ENCODE measurements at places on chromosomes 1 and 21.
A peak's percentile ranks its signal among the peaks of the same experiment; 100 is the strongest.

- DNase-seq, result no peak
Measured at GRCh38 chr21:29829564-29830275, 110.1 kb downstream of the GRIK1 start.

DNA sequence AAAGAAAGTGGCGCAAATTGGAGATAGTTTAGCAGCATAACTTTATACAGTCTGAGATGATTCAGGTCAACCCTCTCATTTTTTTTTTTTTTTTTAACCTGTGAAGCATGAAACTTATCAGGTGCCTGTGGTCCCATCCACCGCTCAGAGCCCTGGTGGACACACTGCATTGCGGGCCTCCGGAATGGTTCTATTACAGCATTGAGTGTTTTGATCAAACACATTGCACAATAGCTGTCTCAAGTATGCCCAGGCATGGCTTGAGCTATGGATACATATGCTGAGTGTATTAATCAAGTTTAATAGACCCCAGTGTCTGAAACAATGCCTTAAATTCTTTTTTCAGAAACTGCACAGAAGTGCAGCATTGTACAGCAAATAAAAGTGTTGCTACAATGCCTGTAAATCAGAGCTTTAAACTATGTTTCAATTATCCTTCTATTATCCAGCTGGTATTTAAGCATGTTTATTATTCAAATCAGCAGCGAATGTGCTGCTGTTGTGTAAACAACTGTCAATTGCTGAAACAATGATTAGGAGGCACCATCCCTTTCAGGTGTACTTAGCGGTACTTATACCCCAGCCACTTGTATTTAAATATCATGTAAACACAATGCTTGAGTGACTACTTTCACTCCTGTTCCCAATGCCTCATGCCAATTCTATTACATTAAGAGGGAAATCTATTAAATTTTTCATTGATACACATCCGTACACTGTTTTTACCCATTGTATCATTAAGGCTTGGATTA lies 456.6 kb downstream of the RPS6KC1 start:
- no peak for DNase-seq

DNA sequence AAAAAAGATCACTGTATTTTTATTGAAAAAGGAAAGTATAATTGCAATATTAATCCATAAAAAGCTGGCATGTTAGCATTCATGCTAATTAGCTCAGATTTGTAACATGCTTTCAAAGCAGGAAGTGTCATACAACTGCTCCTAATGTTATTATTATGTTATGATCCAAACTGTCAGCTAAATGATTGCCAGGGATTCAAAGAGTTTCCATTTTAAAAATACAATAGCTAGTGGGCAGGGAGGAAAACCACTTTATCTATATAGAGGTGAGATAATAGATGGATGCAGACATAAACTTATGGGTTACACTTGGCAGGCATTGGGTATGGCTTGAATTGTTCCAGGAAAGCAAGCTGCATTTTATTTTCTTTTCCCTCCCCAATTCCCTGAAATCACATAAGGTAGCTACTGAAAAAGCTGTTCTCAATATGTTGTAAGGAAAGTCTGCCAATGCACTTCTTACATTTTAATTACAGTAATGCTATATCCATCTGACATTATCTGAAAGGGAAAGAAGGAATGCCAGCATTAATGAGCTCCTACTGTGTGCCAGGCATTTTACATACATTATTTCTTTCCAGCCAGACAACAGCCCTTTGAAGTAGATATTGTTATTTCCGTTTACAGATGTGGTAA lies 9.8 kb upstream of the MYSM1 start:
- DNase-seq, result no peak

DNA sequence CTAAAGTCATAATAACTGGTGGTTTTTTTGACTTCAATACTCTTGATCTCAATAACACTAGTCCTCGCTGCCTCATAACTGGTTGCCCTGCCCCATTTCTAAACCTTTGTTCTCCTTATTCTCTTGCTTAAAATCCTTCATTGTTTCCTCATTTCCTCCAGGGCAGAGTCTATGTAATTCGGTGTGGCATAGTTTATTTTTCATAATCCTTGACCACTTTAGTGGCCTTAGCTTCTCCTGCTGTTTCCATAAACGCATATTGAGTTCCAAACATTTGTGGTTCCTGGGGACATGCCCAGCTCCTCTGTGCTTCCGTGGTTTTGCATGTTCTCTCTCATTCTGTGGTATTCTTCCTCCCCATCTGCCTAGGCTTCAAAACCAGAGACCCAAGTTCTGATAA lies 19.0 kb upstream of the TLCD4 start:
- DNase-seq, result no peak

DNA sequence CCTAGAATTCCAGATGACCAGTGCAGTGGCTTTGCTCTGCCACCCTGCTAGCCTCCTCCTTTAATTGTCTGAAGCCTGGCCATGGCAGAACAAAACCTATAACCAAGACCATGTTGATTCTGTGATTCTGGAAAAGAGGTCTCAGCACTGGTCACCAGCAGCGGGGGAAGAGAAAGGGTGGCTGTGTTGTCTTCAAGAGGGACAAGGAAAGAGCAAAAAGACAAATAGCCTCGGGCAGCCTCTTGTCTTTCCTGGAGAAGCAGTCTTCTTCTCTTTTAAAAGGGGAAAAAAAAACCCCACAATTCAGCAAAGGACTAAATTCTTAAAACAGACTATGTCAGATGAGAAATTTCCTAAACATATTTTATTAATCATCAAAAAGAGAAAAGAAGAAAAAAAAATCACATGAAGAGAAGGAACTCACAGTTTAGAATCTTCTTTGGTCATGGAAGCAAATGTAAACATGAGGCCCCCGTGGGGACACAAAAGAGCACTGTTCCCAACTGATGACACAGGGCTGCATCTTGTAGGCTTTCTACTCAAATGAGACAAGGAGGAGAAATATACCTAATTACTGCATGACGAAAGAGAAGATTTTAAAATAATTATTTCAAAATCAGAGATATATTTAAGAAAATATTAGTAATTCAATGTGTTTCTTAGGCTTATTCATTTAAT lies 36.3 kb upstream of the RAP1GAP start:
- DNase-seq, result no peak

- peak; percentile 46 for DNase-seq
Measured at GRCh38 chr1:25246600-25247023, 642 bp downstream of the RSRP1 start.

- DNase-seq, result no peak
Measured at GRCh38 chr1:226994586-226995364, 54.7 kb downstream of the COQ8A start.

- no peak for DNase-seq
Measured at GRCh38 chr1:158485455-158485854, 13.4 kb downstream of the OR10R2 start.

- no peak for DNase-seq
Measured at GRCh38 chr1:162562470-162562828, 927 bp downstream of the UAP1 start.

GRCh38 chr1:245353915-245354775 lies 199.4 kb downstream of the KIF26B start:
- no peak for DNase-seq

DNA sequence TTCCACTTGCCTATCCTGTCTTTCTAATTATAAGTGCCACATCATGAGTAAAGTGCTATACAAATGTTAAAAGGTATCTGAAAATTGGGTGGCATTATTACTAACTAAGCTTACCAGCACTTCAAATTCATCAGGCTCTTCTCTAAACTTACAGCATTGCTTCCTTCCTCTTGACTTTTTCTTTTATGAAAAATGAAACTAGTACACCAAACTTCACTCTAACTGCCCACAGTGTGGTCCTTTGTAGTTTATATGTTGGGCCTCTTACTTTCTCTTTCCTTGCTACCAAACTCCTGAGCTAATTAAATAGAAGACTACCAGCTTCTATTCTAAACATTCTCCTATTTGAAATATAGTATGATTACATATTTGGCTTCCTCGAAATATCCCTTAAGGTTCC lies 81.8 kb downstream of the NOTCH2 start:
- DNase-seq, result no peak

DNA sequence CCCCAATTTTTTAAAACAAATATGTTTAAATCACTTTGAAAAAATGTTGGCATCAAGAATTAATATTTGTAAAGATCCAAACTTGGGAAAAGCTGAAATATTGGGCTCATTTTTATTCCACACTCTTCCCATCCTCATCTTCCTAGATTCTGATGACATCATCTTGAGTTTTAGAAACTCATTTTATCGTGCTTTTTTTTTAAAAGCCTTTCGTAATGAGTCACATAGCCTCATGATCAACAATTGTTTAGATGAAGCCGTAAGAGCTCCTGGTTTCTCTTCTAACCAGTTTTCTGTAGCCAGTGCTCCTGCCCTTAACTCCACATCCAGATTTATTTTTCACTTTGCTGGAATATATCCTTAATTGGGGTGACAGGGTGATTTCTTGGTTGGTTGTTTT lies 78.6 kb downstream of the POFUT2 start:
- DNase-seq, result no peak

DNA sequence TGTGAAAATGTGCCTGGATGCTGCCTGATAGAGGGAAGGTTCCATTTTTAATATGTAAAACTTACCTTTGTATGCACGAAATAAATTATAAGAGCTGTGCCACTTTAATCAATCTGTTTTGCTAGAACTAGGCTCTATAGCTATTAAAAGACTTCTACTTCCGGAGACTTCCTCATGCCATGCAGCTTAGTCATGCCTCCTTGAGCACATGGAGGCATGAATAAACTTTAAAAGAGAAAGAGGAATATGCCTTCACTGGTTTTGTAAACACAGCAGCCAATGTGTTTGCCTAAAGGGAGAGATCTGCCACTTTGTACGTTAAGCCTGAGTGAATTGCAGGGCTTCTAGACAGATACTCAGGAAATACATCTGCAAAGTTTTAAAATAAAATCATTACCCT lies 604.6 kb downstream of the LRRIQ3 start:
- DNase-seq, result no peak

GRCh38 chr1:157199421-157199755 lies 61.2 kb upstream of the ETV3 start:
- no peak for DNase-seq

- DNase-seq, result no peak
Measured at GRCh38 chr1:157880621-157881020, 39.0 kb upstream of the CD5L start.

DNA sequence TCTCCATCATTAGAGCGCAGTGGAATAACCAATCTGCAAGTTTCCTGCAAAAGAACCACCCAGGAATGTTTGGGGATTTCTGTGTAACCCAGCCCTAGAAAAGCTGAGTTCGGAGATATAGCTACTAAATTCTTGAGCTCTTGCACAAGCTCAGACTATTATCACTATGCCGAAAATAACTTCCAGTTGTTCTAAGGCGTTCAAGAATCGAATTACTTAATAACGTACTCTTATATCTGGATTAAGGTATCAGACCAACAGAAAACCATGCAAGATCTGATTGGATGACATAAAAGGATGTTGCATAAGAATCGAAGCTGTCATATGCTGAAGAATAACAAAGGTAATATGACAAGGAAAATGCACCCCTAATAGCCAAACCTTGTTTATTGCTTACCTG lies 7.5 kb upstream of the LAMC2 start:
- DNase-seq, result no peak

GRCh38 chr21:43190951-43191350 lies 22.1 kb downstream of the CRYAA start:
- no peak for DNase-seq

GRCh38 chr21:14046401-14046800 lies 164.4 kb downstream of the LIPI start:
- no peak for DNase-seq

- DNase-seq, result no peak
Measured at GRCh38 chr1:52281518-52281917, 84.5 kb downstream of the CC2D1B start.

- no peak for DNase-seq
Measured at GRCh38 chr21:35448876-35449599, 399.9 kb upstream of the RUNX1 start.

- DNase-seq, result no peak
Measured at GRCh38 chr1:88502886-88503285, 181.2 kb upstream of the PKN2 start.

DNA sequence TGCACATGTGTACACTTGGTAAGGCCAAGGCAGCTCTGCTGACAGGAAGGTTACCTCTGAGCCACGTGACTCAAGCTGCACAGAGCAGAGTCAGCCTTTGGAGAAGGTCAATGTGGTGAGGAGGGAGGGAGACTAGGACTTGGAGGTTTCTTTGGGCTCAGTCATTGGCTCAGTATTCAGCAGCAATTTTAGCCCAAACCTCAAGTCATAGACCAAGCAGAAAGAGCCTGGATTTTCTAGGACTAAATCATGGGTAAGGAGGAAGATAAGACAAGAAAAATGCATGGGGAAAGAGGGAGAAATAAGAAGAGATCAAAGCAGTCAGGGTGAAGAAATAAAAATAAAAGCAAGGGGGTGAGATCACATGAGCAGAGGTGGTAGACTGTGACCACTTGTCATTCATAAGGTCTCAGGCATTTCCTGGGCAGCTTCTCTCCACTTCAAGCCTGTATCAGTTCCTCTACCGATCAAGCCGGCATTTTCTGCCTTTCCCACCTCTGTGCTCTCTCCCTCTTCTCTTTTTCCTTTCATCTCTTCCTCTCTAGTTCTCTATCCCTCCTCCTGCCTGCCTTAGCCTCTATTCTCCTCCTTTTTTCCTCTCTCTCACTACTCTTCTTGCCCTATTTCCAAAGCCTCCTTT lies 51.7 kb upstream of the DUSP10 start:
- peak; percentile 62 for DNase-seq

DNA sequence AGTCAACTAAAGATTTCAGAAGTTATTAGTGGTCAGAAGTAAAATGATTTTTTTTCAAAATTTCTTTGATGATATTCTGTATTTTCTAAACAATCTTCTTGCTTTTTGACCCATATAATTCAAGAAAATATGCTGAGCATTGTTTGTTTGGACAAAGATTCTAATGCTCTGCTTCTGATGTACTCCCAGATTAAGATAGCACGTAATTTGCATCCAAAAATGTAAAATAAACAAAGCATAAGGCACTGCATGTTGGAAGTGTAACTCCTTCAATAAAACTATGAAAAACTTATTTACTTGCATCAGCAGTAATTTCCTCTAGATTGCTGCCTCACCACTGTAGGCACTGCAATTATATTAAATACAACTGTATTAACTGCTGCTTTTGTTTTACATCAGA lies 1054.1 kb downstream of the TTLL7 start:
- DNase-seq, result no peak

DNA sequence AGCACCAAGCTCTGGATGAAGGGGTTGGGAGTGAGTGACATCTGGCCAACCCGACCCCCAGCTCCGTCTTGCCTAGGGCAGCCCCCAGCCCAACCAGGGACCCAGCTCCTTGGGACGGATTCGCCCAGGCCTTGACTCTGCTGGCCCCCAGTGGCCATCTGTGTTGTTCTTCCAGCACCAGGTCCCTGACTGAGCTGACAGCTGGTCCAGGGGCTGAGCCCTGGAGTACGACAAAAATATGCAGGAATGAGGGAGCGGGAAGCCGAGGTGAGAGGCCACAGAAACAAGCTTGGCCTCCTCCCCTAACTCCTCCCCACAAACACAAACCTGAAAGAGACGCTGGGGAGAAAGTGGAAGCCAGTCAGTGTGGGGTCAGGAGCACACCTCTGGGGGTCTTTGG lies 55.0 kb upstream of the PAX7 start:
- no peak for DNase-seq

- DNase-seq, result no peak
Measured at GRCh38 chr1:167233373-167233772, 12.7 kb downstream of the POU2F1 start.

- DNase-seq, result no peak
Measured at GRCh38 chr1:169260478-169261151, 107.0 kb downstream of the NME7 start.

GRCh38 chr1:209648931-209649776 lies 3.1 kb downstream of the LAMB3 start:
- no peak for DNase-seq

GRCh38 chr1:208919371-208919770 lies 664.1 kb upstream of the CAMK1G start:
- no peak for DNase-seq

GRCh38 chr1:39692152-39693074 lies 1.2 kb upstream of the HPCAL4 start:
- DNase-seq, result peak; percentile 18
